ENCODE measurements at places on chromosomes 16 and 17.

DNA sequence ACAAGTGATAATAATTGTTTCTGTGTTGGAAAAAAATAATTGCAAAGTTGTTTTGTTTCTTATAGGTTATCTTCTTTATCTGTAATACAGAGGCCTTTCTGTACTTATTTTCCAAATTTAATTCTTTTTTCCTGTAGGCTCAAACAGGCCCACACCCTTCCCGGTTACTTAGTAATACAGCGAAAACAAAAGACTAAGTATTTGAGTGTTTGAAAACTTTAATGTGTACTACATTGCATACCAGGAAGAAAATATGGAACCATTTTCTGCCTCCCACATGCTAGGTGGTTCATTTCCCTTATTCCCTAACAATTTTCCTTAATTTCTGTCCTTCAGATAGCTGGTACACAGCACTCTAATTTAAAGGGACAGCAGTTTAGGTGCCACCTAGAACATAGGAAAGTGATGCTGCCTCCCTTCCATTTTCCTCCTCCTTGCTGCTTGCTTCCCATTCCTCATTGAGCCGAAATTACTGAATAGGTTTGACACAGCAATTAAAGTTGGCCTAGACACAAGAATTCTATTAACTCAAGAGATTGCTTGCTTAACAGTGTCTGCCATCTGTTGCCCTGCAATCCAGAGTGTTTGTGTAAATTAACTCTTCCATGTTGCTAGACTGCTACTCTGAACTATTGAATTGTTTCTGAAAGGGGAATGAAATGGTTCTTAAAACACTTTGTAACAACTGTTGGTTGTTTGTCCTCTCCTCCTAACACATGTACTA is 24.2 kb downstream of the CYB5B start:
- DNase-seq, result no peak

DNA sequence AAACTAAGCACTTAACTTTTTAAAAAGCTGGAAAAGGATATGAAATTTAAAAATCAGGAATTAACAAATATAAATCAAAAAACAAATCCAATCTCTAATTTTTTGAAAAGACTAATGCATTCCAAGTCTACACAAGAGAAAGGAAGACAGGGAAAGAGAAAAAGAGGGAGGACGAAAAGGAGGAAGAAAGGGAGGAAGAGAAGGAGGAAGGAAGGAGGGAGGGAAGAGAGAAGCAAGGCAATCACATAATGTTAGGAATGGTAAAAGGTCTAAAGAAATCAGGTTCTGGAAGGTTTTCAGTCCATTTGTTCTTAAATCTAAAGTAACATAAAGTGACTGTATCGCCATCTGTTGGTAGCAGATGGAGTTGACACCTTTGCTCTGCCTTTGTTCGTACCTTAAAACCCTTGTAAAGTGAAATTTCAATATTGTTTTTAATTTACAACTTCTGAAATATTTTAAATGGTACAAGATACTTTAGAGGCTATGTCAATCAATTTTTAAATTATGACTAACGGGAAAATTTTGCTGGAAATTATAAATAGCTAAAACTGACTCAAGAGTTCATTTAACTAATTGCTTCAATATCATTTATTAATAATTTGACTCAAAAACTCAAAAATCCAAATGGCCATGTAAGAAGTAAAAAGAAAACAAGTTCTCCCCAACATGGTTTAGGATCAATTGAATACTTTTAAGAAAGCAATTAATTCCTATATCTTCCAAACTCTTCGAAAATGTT is 20.4 kb upstream of the CDYL2 start:
- no peak for DNase-seq

DNA sequence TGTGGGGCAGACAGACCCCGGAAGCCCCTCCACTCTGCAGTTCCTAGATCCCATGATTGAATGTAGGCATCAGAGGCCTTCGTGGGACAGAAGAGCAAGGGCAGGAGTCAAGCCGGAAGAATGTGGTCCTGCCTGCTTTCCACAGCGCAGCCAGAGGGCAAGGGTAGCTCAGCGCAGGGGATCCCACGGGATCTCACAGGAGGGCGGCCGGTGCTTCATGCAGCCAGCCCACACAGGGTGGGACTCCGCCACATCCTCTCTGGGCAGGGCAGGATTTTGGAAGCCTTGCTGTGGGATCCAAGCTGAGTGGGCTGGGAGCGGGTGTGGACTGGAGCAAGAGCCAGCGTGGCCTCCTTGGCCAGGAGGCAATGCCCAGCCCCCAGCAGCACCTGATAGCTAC is 13.0 kb downstream of the KATNB1 start:
- no peak for DNase-seq

GRCh38 chr16:83733301-83733700 is 74.5 kb upstream of the HSBP1 start:
- DNase-seq, result no peak

- no peak for DNase-seq
Measured at GRCh38 chr17:1673041-1673785, 11.5 kb downstream of the PRPF8 start.

DNA sequence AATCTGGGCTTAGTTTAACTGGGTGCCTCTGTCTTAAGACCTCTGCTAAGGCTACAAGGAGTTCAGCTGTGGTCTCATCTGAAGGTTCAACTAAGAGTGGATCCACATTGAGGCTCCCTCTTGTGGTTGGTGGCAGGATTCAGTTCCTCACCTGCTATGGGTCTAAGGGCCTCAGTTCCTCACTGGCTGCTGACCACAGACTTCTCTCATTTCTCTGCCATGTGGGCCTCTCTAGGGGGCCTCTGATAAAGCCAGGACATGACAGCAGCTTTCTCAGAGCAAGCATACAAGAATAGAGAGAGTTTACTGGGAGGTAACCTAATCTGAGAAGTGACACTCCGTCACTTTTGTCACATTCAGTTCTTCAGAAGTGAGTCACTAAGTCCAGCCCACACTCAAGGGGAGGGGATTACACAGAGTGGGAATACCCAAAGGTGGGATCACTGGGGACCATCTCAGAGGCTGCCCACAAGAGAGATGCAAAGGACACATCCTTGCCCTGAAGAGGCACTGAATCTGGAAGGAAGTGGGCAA is 19.2 kb upstream of the ABAT start:
- DNase-seq, result no peak

- peak; percentile 85 for DNase-seq
Measured at GRCh38 chr16:48542020-48542473, 67.9 kb downstream of the N4BP1 start.

DNA sequence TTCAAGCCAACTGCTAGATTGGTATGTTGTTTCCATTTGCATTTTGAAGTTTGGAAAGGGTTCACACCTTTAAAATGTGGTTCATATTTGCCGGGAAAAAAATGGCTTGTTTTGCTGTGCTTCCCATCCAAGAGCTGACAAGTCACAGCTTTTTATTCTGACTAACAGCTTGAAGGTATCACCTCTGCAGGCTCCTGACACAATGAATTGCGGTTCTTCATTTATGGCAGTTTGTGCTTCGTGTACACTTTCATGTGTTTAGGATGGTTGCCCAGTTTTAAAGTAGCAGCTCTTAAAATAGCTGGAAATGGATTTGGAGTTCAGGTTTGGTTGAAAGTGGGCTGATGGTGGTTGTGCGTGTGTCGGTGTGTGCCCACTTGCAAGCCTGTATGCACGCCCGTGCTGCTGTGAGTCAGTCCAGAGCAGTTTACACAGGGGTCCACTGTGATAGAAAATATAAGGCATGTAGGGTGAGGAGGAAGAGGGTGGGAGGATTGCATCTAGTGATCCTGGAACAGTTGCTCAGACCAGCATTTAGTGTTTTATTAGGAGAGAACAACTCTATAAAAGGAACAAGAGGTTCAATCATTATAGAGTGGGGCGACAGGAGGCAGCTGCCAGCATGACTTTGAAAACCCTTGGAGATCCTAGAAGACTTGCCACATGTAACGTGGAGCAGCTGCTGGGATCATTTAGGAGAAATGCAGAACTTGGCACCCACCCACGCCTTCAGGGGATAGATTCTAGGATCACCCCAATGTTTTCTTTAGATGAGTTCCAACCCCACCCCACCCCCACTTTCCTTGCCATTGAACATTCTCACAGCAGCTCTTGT is 108.0 kb upstream of the TBX2 start:
- DNase-seq, result no peak

DNA sequence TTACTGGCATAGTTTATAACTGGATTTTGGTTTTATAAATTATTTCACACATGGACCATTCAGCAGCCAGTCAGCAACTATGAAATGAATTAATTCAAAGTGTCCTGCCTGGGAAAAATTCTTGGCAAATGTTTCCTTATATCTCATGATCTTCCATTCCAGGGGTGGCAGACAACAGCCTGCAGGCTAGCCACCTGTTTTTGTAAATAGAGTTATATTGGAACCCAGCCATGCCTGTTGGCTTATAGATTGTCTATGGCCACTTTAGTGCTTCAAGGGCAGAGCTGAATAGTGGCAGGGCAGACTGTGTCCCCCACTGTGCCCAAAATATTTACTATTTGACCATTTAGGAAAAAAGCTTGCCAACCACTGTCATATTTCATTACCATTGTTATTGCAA is 613.7 kb downstream of the TMEM114 start:
- no peak for DNase-seq

- DNase-seq, result no peak
Measured at GRCh38 chr16:3999479-4000325, 116.5 kb downstream of the ADCY9 start.

DNA sequence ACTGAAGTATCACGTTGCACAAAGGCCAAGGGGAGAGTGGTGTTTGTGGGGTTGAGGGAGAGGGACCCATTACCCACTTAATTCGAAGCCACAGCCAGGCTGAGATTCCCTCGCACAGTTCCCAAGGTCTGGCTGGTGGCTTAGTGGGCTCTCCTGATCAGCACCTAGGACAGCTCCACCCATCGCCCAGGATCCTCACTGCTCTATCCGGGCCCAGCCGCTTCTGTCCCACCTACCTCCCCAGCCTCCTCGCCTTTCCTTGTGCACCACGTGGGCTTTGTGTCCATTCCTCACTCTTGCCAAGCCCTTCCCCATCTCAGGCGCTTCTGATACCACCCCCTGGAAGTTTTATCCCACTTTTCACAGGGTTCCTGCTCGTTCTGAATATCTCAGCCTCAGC is 163.5 kb downstream of the CCT6B start:
- no peak for DNase-seq

GRCh38 chr16:10040136-10041080 is 141.8 kb downstream of the GRIN2A start:
- no peak for DNase-seq

DNA sequence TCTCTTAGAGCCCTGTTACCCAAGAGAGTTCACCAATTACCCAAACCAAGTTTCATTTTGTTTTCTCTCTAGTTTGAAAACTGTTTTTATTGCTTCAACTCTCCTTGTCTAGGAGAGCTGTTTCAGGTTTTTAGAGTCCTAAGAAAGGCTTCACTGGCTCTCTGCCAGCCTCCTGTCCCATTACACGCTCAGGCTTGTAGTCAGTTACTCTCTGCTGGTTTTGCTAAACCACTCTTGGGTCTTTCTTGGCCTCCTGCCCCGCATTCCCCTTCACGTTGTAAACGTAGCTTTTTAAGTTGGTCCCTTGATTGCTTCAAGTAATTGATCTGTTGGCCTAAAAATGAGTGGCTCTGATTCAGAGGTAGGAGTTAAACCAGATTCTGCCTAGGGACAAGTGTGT is 529.1 kb downstream of the MAF start:
- no peak for DNase-seq

DNA sequence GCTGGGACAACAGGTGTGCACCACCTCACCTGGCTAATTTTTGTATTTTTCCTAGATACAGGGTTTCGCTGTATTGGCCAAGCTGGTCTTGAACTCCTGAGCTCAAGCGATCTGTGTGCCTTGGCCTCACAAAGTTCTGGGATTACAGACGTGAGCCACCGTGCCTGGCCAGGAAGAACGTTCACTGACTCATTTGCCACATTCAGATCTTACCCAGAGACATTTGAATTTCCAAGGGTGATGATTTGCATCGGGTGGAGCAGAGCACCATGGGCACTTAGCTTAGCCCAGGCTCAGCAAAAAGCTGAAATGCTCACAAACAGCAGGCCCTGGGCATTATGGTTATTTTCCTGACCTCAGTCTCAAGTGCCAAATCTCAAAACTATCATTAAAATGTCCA is 14.5 kb upstream of the ADORA2B start:
- DNase-seq, result no peak

DNA sequence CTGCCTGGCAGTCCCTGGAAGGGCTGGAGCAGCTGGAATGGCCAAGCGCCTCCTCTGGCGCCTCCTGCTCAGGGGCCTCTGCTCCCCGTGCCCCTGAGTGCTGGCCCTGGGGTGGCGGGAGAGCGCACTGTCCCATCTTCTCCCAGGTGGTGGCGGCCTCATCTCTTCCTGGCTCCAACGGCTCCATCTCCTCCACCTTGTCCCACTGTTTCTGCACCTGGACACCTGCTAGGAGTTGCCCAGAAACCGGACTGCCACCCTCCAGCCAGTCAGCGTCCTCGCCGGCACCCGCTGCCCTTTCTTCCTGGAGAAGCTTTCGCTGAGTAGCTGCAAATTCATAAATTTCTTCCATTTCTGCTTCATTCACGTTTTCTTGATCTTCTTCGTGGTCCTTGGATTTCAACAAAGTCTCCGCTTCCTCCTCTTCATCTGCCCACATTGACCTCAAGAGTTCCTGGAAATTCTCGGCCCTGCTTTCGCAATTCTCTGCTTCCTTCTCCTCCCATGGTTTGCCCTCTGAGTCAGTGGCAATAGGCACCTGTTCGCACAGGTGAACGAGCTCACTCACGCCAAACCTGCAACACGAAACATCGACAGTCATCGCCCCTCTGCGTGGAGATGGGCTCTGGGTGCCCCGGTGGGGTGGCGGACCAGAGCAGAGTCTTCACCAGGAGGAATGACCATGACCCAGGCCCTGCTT is 13.7 kb upstream of the NLRC3 start:
- no peak for DNase-seq

GRCh38 chr17:73575470-73576221 is 68.6 kb downstream of the SDK2 start:
- DNase-seq, result no peak

GRCh38 chr17:42387661-42388380 is 421 bp downstream of the STAT3 start:
- no peak for DNase-seq

DNA sequence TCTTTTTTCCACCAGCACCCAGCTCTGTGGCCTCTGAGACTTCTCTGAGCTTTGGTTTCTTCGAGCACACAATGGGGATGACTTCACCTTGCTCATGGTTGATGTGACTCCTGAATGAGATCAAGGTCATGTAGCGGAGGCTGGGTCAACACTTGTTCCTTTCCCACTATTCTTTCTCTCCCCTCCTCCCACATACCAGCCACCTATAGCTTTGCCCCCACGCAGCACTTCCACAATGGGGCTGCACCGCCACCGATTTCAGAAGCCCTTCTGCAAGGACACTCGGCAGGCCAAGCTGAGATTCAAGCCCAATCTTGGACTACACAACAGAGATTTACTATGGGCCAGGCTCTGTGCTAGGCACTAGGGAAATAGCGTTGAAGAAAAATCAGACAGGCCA is 14.4 kb downstream of the TRIM25 start:
- DNase-seq, result no peak

Data from vagina (tissue), 2 donors.